ENCODE measurements at places on chromosomes 12 and 14.

- DNase-seq: no peak
Observed at GRCh38 chr12:48629541-48629940, 52.5 kb downstream of the KANSL2 start.

DNA sequence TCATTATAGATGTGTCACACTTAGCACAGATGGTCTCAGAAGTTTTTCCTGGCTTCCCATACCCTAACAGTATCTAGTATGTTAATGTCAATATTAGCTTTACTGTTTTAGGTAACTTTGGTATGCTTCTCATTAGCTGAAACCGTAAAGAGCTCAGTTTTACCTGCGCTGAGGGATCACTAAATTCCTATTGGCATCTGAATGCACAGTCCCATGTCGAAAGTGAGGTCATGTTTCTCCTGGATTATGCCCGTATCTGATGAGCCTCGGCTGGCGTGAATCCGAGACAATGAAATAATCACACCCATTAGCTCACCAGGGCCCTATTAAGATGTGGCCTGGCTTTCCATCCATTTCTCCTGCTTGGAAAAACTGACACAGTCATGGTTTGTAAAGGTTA, 418.2 kb downstream of the ZFP36L1 start:
- DNase-seq: no peak

- no peak for DNase-seq
Observed at GRCh38 chr12:57519796-57520052, 590 bp downstream of the DDIT3 start.

GRCh38 chr12:121822393-121823100, 18.7 kb downstream of the SETD1B start:
- DNase-seq: no peak

- no peak for DNase-seq
Observed at GRCh38 chr12:124597041-124597440, 29.6 kb upstream of the NCOR2 start.

- DNase-seq: no peak
Observed at GRCh38 chr12:122250047-122250446, 16.2 kb downstream of the VPS33A start.

DNA sequence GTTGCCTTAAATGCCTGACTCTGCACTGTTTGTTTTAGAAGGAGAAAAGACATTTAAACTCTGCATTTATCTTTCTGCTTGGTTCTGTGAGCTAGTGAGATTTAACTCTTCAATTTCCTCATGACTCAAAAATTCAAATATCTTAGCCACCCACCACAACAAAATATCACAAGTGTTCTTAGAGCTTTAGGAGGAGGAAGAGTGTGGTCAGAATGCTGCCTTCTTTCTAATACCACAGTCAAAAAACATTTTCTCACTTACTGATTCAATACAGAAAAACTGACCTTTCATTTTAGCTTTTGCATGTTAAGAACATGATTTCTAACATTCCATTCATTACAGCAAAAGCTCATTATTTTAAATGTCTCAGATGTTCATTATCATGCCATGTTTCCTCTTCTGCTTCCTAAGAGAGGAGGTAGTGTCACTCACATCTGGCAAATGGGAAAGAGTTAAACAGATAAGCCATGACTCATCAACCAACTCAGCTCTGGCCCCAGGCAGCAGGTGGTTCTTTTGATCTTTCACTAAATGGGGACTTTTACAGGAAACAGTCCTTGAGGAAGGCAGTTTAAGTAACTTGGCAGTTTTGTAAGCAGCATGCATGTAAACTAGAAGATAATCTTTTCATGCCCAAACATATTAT, 56.4 kb upstream of the RNU6-8 start:
- DNase-seq: no peak

Data from stimulated activated CD8-positive, alpha-beta memory T cell treated with anti-CD3 and anti-CD28 coated beads, Interleukin-4, amount 100 ng/mL, for 1 hour (primary cell).